Caudate nucleus (tissue), 63 donors: ENCODE measurements at places on chromosomes 5 and 9.

- no peak for DNase-seq
Observed at GRCh38 chr5:16304846-16305245, 125.3 kb upstream of the MARCHF11 start.

DNA sequence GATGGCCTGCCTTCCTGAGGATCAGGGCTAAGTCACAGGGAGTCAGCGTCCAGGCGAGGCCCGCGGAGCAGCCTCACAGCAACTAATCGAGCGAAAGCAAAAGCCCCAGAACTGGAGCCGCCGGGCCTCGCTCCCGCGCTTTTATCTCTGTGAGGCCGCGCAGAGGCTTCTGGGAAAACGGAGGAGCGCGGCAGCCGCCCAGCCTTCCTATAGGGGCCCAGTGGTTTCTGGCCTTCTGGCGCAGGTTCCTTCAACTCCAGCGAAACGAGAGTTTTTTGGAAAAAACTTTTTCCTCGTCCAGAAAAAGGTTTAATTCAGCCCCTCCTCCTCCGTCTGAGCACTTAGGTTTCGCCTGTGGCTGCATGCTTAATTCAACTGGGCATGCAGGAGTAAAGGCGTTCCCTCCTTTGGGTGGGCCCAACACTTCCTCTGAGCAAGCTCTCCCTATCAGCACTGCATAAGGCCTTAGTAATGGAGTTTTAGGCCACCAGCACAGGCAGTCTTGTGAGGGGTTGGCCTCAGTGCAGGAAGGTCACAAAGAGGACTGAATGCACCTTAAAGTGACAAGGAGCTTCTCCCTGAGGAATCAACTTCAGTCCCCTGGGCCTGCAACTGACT lies at the start of gene MEIKIN:
MEIKIN (minus strand) TSS at position 113 of the 618 bp plus-strand sequence. CDS start 158 bp downstream, outside the sequence.
- no peak for DNase-seq

DNA sequence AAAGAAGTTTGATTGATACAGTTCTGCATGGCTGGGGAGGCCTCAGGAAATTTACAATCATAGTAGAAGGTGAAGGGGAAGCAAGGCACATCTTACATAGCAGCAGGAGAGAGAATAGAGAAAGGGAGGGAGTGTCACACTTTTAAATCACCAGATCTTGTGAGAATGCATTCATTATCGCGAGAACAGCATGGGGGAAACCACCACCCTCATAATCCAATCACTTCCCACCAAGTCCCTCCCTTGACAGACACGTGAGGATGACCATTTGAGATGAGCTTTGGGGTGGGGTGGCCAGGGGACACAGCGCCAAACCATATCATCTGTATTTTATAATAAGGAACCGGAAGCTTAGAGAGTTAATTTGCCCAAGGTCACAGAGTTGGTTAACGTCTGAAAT lies 13.7 kb upstream of the FOCAD start:
- DNase-seq = no peak

DNA sequence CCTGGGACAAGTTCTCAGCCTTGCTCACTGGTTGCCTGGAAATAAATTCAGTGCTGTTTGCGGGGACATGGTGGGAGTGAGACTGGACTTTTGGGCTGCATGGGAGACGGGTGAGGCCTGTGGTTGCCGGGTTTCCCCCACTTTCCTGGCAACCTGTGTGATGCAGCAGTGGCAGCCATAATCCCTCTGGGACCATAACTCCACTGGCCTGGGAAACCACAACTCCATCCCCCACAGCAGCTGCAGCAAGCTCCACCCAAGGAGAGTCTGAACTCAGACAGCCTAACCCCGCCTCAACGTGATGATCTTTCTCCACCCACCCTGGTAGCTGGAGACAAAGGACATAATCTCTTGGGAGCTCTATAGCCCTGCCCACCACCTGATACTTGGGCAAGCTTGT lies 349.9 kb downstream of the PIK3R1 start:
- no peak for DNase-seq

GRCh38 chr5:54959673-54960418 lies 25.5 kb downstream of the ESM1 start:
- DNase-seq = no peak

GRCh38 chr9:37390759-37391158 lies 31.7 kb upstream of the GRHPR start:
- no peak for DNase-seq

DNA sequence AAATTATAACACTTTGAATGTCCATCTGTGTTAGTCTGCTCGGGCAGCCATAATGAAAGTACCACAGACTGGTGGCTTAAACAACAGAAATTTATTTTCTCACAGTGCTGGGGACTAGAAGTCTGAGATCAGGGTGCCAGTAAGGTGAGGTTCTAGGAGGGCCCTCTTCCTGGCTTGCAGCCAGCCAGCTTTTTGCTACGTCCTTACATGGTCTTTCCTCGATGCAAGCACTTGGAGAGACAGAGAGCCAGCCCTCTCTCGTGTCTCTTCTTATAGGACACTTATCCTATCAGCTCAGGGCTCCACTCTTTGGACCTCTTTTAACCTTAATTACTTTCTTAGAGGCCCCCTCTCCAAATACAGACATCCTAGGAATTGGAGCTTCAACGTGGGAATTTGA lies 351.8 kb downstream of the SPOCK1 start:
- no peak for DNase-seq

DNA sequence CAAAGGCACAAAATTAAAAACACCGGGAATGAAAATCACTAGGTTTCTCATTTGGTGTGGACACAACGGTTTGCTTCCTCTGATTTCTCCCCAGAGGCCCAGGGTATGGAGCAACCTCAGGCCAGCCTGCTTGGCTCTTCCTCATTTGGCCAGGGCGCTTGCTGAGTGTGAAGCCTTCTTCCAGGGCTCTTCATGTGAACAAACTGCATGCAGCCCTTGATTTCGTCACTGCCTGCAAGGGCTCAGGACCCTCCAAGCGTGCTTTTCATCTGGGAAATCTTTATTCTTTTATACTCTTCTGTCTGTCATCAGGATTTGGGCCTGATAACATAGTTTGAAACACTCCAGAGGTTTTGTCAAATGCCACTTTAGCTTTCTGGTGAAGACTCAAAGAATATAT lies 122.6 kb upstream of the KLF4 start:
- DNase-seq = no peak

DNA sequence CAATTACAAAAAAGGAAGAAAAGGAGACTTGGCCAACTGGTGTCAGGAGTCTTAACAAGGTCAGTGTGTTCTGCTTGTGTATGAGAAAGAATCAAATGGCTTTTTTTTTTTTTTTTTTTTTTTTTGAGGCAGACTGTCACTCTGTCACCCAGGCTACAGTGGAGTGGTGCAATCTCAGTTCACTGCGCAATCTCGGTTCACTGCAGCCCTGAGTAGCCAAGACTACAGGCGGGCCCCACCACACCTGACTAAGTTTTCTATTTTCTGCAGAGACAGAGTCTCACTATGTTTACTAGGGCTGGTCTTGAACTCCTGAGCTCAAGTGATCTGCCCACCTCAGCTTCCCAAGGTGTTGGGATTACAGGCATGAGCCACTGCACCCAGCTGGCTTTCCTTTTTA lies 3.1 kb upstream of the IL7R start:
- no peak for DNase-seq

GRCh38 chr5:1315709-1316587 lies 21.1 kb upstream of the TERT start:
- no peak for DNase-seq

GRCh38 chr5:99617335-99617734 lies 688.5 kb upstream of the CHD1 start:
- no peak for DNase-seq

GRCh38 chr5:177133853-177134696 lies 502 bp downstream of the NSD1 start:
- peak; percentile 72 for DNase-seq
